Right lung (tissue), 10 donors: ENCODE measurements at places on chromosomes 12 and 14.

GRCh38 chr12:113909776-113910420 lies 56.2 kb downstream of the RBM19 start:
- DNase-seq = no peak

DNA sequence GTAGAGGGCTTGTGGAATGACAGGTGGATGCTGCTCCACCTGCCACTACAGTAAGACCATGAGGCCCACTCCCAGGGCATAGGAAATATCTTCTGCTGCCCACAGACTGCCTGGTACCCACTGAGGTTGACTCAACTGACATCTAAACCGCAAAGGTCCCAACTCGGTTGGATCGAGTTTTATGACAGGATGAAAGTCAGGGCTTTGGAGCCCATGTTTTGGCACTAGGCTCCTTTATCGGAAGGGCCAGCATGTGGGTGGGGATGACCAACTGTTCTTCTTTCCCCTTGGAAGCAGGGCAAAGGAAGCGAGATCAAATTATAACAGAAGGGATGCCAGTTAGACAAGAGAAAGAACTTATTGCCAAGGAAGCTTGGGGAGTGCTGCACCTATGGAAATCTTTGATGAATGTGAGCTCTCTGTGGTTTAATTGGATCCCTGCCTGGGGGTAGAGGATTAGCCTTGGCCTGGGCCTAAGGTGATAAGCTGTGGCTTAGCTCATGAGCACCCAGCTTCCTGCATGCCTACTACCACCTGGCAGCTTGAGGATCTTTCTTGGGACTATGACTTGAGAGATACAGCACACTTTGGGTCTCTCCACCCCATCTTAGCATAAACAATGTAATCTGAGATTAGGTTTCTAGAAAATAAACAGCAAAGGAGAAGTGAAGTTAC lies 121.8 kb downstream of the KCNA5 start:
- DNase-seq = no peak

- no peak for DNase-seq
Measured at GRCh38 chr14:75823334-75823733, 158.5 kb downstream of the TGFB3 start.

GRCh38 chr12:89856431-89856830 lies 147.8 kb upstream of the ATP2B1 start:
- DNase-seq = no peak

- no peak for DNase-seq
Measured at GRCh38 chr12:53286448-53286847, 8.9 kb upstream of the PFDN5 start.

DNA sequence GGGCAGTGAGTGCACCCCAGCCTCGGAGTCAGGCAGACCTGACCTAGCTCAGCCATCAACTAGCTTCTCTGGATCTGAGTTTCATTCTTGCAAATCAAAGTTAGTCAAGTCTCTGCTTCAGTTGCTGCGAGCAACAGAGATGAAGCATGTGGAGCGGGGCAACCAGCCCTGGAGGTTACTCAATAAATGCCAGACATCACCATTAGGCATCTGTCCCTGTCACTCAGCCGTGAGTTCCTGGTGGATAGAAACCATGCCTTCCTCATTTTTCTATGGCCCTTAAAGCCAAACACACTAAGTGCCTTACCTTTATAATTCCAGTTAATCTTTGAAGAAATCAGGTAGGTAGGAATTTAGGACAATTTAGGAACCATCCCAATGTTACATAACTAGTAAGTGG lies 19.3 kb downstream of the RFX4 start:
- DNase-seq = no peak

DNA sequence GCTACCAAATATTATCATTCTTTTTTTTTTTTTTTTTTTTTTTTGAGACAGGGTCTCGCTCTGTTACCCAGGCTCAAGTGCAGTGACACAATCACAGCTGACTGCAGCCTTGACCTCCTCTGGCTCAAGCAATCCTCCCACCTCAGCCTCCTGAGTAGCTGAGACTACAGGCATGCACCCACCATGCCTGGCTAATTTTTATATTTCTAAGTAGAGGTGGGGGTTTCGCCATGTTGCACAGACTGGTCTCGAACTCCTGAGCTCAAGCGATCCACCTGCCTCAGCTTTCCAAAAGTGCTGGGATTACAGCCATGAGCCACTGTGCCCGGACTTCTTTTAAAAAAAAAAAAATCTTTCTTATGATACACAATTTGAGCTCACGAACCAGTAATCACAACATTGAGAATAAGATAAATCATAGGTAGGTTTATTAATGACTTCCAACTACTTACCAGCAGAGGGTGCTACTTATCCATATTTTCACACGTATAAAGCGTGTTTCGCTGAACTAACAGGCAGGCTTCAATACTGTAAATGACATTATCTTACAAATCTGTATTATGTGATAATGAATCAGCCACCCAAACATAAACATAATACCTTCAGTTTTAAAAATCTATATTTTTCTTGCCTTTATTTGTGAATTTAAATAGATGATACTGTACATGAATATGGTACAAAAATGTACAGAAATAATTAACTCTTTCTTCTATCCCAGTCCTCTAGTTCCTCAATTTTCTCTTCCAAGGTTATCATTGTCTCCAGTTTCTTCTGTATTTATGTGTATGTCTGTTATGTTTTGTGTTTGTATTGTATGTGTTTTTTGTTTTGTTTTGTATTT lies 42.5 kb upstream of the BCAT1 start:
- DNase-seq = peak; percentile 41

DNA sequence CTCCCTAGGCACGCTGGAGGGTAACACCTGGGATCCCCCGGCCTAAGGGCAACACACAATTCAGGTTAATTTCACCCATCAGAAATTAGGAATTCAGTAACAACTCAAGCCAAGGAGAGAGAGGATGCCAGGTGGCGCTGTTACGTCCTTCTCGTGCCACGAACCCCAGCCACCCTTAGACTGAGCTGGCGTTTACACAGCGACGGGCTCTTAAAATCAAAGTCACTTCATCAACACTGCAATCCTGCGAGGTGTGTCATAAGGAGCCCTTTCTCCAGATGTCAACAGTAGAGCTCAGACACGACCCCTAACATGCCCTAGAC lies 110.6 kb upstream of the TMEM132D start:
- no peak for DNase-seq
